ENCODE measurements at places on chromosomes 7 and 10.
A peak's percentile ranks its signal among the peaks of the same experiment; 100 is the strongest.

DNA sequence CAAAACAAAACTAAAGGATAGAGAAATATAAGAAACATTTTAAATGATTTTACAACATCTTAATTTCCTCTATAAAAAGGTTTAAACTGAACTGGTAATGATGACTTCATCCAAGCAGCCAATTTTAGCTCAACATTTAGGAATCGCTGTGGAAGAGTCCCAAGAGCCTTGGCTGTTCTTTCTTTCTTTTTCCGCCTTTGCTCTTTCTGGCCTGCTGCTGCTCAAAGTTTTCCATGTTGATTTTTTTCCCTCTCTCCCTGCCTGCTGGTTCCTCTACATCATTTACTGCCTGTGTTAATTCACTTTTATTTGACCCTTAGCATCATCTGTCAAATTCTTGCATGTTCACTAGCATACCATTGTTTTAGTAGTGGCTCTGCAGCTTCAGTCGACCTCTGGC, 146.9 kb downstream of the EVX1 start:
- no peak overlapping the region for H3K4me3 ChIP-seq
- H3K27ac ChIP-seq, result no peak overlapping the region
- no peaks in the 10 kb centered on the region for H3K4me1 ChIP-seq
- H3K27me3 ChIP-seq, result no peaks in the 10 kb centered on the region
- no peak for DNase-seq

- no peak for DNase-seq
- no peaks in the 10 kb centered on the region for H3K36me3 ChIP-seq
- no peak overlapping the region for H3K4me3 ChIP-seq
- no peaks in the 10 kb centered on the region for H3K4me1 ChIP-seq
These were observed 311.9 kb downstream of the GRM8 start for GRCh38 chr7:126940723-126941307.

DNA sequence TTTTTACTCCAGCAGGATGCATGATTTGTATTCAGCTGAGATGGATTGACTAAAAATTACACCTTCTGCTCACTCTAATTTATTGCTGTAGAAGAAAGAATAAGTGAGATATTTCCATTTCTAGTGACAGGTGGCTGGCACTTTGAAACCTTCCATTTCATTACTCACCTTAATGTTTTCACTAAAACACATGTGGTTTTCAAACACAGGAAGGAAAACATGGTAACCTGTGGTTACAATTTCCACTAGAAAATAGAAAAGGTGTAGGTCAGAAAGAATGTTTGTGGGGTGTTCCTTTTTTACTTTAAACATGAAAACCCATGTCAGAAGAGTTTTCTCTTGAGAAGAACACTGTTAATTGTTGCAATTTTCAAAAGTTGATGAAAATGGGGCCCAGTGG, 12.0 kb upstream of the PRKCQ start:
- no peak for DNase-seq
- H3K4me1 ChIP-seq, result no peaks in the 10 kb centered on the region
- no peak overlapping the region for H3K4me3 ChIP-seq
- no peaks in the 10 kb centered on the region for H3K36me3 ChIP-seq
- H3K27ac ChIP-seq, result no peak overlapping the region

- no peaks in the 10 kb centered on the region for H3K36me3 ChIP-seq
- DNase-seq, result no peak
- no peak overlapping the region for H3K4me3 ChIP-seq
- H3K4me1 ChIP-seq, result no peaks in the 10 kb centered on the region
- H3K27me3 ChIP-seq, result no peaks in the 10 kb centered on the region
These were observed 1239.6 kb upstream of the SORCS1 start for GRCh38 chr10:108404155-108404554.

DNA sequence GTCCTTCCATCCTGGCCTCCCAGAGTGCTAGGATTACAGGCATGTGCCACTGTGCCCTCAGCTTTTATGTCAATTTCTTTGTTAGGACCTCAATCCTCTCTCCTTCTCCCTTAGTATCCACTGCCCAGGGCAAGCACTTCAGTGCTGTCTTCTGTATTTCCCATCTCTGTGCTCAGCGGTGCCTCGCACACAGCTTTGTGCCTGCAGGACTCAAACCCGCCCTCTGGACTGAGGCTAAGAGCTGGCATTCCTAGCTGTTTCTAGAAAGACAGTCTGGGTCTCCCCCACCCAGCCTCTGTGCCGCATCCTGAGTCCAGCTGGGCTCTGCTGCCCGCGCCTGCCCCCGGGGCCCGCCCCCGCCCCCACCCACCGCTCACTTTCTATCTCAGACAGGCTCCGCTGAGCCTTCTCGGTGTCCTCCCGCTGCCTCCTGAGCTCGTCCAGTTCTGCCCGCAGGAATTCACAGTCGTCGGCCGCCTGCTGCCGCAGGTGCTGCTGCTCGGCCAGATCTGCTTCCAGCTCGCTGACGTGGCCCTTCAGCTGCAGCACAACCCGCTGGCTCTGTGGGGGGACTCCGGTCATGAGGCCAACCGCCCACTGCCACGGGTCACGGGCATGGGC, 67.3 kb downstream of the SPDYE5 start:
- no peak overlapping the region for H3K4me3 ChIP-seq
- peaks cover 4% of the 10 kb centered on the region for H3K36me3 ChIP-seq
- H3K27me3 ChIP-seq, result no peaks in the 10 kb centered on the region
- DNase-seq, result no peak
- no peak overlapping the region for H3K27ac ChIP-seq

- H3K27ac ChIP-seq, result no peak overlapping the region
- no peak for DNase-seq
- H3K4me1 ChIP-seq, result no peaks in the 10 kb centered on the region
- no peaks in the 10 kb centered on the region for H3K27me3 ChIP-seq
These were observed 14.3 kb downstream of the CFAP58 start for GRCh38 chr10:104367904-104368303.

DNA sequence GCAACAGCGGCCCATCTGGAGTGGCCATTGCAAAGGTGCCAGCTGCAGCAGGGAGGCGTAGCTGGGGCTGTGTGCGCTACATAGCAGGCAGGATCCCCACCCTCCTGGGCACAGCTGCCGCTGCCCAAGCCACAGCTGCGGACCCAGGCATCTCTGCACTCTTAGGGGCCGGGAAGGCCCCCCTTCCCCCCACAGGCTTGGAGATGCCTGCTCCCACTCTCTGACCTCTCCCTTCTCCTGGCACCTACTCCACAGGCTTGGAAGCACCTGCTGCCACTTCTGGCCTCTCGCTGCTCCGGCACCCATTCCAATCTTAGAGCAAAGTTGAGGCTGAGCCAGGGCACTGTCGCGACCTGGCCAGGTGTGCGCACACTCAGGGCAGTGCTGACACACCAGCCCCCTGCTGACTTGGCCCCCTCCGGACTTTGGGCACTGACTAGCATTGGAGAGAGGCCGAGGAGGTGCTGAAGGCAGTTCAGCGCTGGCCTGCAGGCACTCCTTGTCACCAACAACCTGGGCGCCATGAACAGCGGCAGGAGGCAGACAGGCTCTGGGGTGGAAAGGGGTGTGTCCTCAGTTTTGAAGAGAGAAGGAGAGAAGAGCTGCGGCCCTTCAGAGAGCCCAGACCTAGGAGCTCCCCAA, 18.4 kb downstream of the RBM48 start:
- DNase-seq, result no peak
- H3K4me3 ChIP-seq, result no peak overlapping the region
- no peaks in the 10 kb centered on the region for H3K36me3 ChIP-seq
- H3K27ac ChIP-seq, result no peak overlapping the region

- no peak overlapping the region for H3K4me3 ChIP-seq
- DNase-seq, result no peak
- no peak overlapping the region for H3K27ac ChIP-seq
- peaks cover 4% of the 10 kb centered on the region for H3K27me3 ChIP-seq
These were observed 73.6 kb upstream of the AMPH start for GRCh38 chr7:38704751-38705150.

GRCh38 chr10:107011105-107011504, 153.4 kb downstream of the SORCS1 start:
- no peaks in the 10 kb centered on the region for H3K4me1 ChIP-seq
- no peaks in the 10 kb centered on the region for H3K27me3 ChIP-seq
- H3K4me3 ChIP-seq, result no peak overlapping the region
- DNase-seq, result no peak
- no peak overlapping the region for H3K27ac ChIP-seq
- H3K36me3 ChIP-seq, result no peaks in the 10 kb centered on the region

GRCh38 chr10:131175891-131176290, 135.6 kb downstream of the TCERG1L start:
- H3K4me1 ChIP-seq, result no peaks in the 10 kb centered on the region
- H3K36me3 ChIP-seq, result no peaks in the 10 kb centered on the region
- H3K4me3 ChIP-seq, result no peak overlapping the region

DNA sequence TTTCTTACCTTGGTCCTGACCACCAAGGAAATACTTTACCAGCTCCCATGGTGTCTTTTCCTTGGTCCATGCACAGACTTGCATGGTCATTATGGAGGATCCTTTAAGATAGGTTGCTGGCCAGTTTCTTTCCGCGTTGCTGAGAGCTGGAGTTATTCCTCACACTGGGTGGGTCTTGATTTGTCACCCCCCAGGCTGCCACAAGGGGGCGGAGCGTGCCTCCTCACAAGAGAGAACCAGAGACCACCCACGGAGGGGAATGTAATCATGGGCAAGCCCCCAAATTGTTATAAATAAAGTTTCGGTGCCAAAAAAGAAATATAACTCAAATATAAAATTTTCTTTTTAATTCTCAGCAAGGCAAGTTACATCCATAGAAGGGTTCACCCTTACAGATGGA, 10.5 kb upstream of the TRIM24 start:
- H3K4me3 ChIP-seq, result no peak overlapping the region
- no peaks in the 10 kb centered on the region for H3K27me3 ChIP-seq
- no peaks in the 10 kb centered on the region for H3K36me3 ChIP-seq
- 0 out of 2 replicates have a peak, but pooled peaks cover 7% of the 10 kb centered on the region for H3K4me1 ChIP-seq

DNA sequence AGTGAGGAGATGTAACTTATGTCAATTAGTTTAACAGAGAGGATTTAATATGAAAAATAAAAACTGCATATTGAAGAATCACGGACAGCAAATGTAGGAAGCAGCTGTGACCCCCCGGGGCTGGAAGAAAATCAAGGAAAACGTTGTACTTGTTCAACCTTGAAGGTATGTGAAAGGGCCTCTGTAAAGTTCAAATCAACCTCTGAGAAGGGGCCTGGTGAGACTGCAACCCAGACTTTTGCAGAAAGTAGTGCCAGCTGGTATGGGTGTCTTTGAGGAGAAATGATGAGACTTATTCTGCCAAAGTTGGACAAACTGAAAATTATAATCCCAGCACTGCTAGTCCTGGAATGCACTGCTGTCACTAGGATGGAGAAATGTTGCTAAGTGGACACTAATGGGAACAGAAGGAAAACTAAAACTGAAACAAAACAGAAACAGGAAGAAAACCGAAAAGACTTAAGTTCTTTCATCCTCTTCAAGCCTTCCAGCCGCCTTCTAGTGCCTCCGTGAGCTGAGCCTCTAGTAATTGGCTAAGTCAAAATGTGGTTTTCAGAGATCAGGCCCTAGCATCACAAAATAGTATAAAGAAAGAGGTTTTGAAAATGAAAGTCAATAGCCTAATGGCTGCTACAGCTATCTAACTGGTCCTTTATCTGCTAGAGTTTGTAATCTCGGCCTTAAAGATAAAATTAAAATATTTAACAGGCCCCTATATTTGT, 253.7 kb upstream of the SORCS1 start:
- DNase-seq, result no peak
- H3K4me3 ChIP-seq, result no peak overlapping the region
- no peaks in the 10 kb centered on the region for H3K36me3 ChIP-seq
- H3K27ac ChIP-seq, result no peak overlapping the region
- H3K27me3 ChIP-seq, result no peaks in the 10 kb centered on the region

DNA sequence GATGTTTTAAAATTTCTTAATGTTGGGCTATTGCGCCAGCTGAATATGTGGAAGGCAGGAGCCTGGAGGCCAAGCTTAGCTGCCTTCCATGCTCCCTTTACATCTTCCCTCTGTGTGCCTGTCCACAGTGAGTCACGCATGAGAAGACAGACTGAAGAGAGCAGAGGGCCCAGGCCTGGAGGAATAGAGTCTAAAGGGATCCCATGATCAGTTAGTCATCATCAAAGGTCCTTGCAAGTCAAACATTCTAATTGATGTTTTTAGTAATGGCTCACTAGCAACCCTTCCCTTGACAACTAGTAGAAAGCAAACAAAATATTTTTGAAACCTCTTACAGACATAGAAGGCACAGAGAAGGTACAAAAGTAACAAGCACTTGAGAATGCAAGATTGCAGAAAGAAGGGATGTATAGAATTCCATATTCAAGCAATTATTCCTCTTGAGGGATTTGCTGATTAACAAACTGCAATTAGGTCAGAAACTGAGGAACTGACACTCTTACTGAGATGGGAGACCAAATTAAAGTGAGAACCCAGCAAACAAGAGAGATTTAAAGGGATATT, 30.7 kb upstream of the APBB1IP start:
- H3K27me3 ChIP-seq, result no peaks in the 10 kb centered on the region
- H3K27ac ChIP-seq, result no peak overlapping the region
- DNase-seq, result peak; percentile 29
- no peaks in the 10 kb centered on the region for H3K4me1 ChIP-seq

DNA sequence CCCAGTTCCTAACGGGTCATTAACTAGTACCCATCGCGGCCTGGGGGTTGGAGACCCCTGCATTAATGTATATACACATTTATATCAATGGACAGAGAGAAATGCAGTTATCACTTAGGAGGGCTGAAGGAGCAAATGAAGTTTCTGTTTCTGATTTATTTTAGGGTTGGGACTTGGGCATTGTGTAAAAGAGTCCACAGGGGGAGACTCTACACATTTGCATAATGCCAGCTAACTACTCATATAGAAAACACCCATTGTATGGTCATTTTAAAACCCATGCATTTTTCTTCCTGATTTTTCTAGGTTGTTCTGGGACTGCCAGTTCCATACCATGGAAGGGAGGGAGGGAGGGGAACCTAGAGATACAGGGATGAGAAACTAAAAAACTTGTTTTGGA, 23.5 kb downstream of the BCCIP start:
- no peak overlapping the region for H3K4me3 ChIP-seq
- no peak overlapping the region for H3K27ac ChIP-seq
- H3K4me1 ChIP-seq, result peaks cover 33% of the 10 kb centered on the region

GRCh38 chr7:101674439-101674838, 45.3 kb upstream of the MYL10 start:
- no peak overlapping the region for H3K4me3 ChIP-seq
- no peaks in the 10 kb centered on the region for H3K4me1 ChIP-seq
- no peaks in the 10 kb centered on the region for H3K36me3 ChIP-seq
- H3K27ac ChIP-seq, result no peak overlapping the region
- no peak for DNase-seq

DNA sequence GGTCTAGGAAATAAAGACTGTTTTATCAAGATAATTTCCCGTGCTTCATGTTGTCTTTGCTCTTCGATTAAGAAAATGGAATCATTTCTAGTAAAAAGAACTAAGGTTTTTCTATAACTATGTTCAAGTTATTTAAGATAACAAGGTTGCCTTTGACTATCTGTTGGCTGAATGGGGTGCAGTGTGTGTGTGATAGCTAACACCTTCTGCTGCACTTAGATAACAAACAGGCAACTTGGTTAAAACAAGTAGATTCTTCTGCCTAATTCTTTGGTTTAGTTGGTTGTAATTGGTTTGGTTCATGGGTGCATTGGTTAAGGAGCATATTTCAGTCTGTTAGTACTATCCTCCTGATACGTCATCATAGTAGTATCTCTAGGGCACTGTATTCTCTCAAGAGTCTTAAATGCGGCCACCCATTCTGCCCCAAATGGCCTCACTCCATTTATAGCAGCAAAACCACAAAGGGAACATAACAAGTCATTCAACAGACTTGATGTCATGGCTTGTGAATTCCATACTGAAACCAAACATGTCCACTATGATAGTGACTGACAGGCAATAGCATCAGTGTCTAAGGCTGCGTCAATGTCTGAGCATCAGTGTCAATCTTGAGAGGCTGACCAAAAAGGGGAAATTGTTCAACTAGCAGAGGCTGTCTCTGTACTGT, 55.7 kb downstream of the CCDC3 start:
- H3K4me3 ChIP-seq, result no peak overlapping the region
- H3K27me3 ChIP-seq, result no peaks in the 10 kb centered on the region
- H3K36me3 ChIP-seq, result no peaks in the 10 kb centered on the region
- no peak for DNase-seq
